Forelimb muscle (tissue), 1 donor: ENCODE measurements at places on chromosomes 1 and 21. TPM values are rescaled to one million over a fixed set of nuclear protein-coding genes. Genes with fewer than 3 reads are reported as not detected.

The KCNN3 gene
- 10.1 TPM for polyA plus RNA-seq

The VHLL gene
- not detected for polyA plus RNA-seq

The PDPN gene
- polyA plus RNA-seq = 39.3 TPM

The OLIG2 gene
- polyA plus RNA-seq = not detected

The HSPB7 gene
- 159 TPM for polyA plus RNA-seq

The TATDN3 gene
- 9.8 TPM for polyA plus RNA-seq

The ARHGAP30 gene
- 2.4 TPM for polyA plus RNA-seq

The LRRIQ3 gene
- polyA plus RNA-seq = 0.44 TPM

The KIAA1614 gene
- polyA plus RNA-seq = 12.3 TPM

The OVAAL gene
- 0.09 TPM for polyA plus RNA-seq

The AGT gene
- polyA plus RNA-seq = 17.4 TPM

The OR10J4 gene
- polyA plus RNA-seq = not detected

The UBE2Q1 gene
- 64.5 TPM for polyA plus RNA-seq

The FH gene
- 68.7 TPM for polyA plus RNA-seq

The S100A3 gene
- polyA plus RNA-seq = 0.77 TPM

The MANEAL gene
- 2.9 TPM for polyA plus RNA-seq

The OR14K1 gene
- not detected for polyA plus RNA-seq

The RXFP4 gene
- not detected for polyA plus RNA-seq

The FBLIM1 gene
- 39.5 TPM for polyA plus RNA-seq

The PDC gene
- polyA plus RNA-seq = 0.54 TPM

The SH2D1B gene
- 0.71 TPM for polyA plus RNA-seq

The C1orf116 gene
- 0.08 TPM for polyA plus RNA-seq

The RHBG gene
- not detected for polyA plus RNA-seq

The PGLYRP3 gene
- not detected for polyA plus RNA-seq

The PPIAL4G gene
- polyA plus RNA-seq = not detected

The RAP1GAP gene
- polyA plus RNA-seq = 1.7 TPM

The MTMR11 gene
- 16.5 TPM for polyA plus RNA-seq

The OR2L13 gene
- not detected for polyA plus RNA-seq

The DPM3 gene
- polyA plus RNA-seq = 23.9 TPM

The METTL13 gene
- 22.9 TPM for polyA plus RNA-seq

The CC2D1B gene
- polyA plus RNA-seq = 24.9 TPM

The CLCC1 gene
- polyA plus RNA-seq = 38.7 TPM

The GJA5 gene
- polyA plus RNA-seq = 15.8 TPM

The IFI6 gene
- polyA plus RNA-seq = 70.6 TPM

The TSTD1 gene
- polyA plus RNA-seq = 23.6 TPM

The OPRD1 gene
- polyA plus RNA-seq = 0.67 TPM

The OR2T4 gene
- polyA plus RNA-seq = not detected

The HCRTR1 gene
- polyA plus RNA-seq = 0.25 TPM

The FRRS1 gene
- polyA plus RNA-seq = 3.9 TPM

The MARCKSL1 gene
- 136 TPM for polyA plus RNA-seq

The KISS1 gene
- 0.39 TPM for polyA plus RNA-seq

The GREM2 gene
- polyA plus RNA-seq = 4.3 TPM

The F11R gene
- polyA plus RNA-seq = 11.4 TPM

The METTL25B gene
- 20.7 TPM for polyA plus RNA-seq

The SLAMF1 gene
- 0.05 TPM for polyA plus RNA-seq

The LRRC53 gene
- polyA plus RNA-seq = not detected

The PCAT6 gene
- polyA plus RNA-seq = 1.6 TPM

The ISG15 gene
- polyA plus RNA-seq = 6.2 TPM

The OR2T2 gene
- polyA plus RNA-seq = not detected

The LCE1B gene
- polyA plus RNA-seq = not detected

The DEPDC1 gene
- 7.1 TPM for polyA plus RNA-seq

The PTPRU gene
- polyA plus RNA-seq = 14.1 TPM

The LRRC39 gene
- polyA plus RNA-seq = 227 TPM

The DMRTA2 gene
- 0.05 TPM for polyA plus RNA-seq

The CELA2A gene
- 0.35 TPM for polyA plus RNA-seq

The SPRR2A gene
- not detected for polyA plus RNA-seq
